ENCODE measurements at places on chromosomes 7 and 10.

DNA sequence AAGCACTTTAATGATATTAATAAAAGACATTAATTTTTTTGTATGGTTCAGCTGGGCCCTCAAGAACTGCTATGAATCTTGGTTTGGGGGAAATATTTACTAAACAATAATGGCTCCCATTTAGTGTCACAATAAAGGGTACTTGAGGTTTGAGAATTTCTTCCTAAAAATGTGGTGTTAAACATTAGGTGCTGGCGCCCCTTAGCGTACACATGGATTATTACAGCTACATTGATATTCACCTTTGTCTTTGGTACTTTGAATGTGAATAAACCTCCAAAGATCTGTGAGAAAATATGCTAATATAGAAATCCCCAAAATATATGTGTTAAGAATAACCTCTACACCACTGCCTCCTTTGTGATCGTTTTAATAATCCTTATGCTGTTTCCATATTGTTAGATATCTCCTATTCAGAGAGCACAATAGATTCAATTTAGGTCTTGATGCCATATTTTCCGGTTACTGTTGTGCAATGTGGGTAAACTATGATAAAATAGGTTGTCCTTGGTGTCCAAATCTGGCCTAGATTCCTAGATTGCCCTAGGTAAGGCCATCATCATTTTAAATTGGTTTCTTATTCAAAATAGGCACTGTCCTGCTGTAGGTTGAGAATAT is 161.8 kb upstream of the CACNA2D1 start:
- DNase-seq: no peak

GRCh38 chr7:74228951-74229900 is 19.4 kb downstream of the LAT2 start:
- no peak for DNase-seq

DNA sequence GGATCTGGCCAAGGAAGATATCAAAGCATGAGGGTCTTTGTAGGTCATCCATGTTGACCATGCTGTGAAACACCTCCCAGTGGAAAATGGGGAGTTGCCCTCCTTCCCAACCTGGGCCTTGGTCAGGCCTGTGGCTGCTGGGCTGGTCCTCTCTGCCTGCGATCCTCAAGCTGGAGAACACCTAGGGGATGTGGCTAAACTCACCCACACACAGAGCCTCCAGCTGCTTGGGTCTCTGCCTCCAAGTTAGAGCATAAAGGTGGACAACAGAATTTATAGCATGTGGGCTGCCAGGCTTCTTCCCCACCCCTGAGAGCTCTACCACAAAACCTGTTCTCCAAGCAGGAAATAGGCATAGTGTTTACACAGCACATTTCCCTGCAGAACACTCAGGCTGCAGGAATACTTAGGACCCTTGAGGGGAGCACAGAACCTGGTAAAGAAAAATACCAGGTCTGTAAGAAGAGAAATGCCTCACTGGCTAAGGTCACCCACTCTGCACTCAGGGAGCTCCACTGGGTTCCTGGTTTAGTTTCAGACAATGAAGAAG is at the start of gene SFTPA2:
SFTPA2 (minus strand) TSS at position 248 of the 550 bp plus-strand sequence. CDS start 924 bp downstream, outside the sequence.
- no peak for DNase-seq

GRCh38 chr7:82803411-82803810 is 359.3 kb downstream of the PCLO start:
- DNase-seq: no peak

DNA sequence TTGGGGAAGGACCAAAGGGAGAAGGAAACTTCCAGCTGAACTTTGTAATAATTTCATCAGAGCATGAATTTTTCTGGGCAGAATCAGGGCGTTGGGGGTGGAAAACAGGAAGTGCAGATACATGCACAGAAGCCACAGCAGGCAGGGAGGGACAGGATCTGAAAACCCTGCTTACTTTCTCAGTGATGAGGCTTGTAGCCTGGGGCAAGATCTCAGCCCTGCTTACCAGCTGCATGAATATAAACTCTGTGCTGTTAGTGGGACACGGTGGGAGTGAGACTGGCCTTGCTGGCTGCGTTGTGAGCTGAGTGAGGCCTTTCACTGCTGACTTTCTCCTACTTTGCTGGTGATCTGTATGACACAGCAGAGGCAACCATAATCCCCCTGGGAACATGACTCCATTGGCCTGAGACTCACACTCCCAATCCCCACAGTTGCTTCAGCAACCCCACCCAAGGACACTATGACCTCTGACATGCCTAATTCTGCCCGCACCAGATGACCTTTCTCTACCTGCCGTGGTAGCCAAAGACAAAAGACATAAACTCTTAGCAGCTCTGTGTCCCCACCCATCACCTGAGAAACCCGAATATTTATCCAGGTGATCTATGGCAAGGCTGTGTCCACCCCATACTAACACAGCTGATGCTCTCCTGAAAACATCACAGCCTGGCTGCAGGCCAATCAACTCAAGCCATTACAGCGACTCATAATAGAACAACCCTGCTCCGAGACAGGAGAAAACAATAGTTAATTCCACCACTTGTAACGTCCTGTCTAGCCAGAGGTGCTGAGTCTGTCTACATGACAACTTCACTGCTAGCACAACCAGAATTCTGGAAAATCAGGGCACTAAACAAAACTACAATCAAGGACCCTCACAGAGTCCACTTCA is 190.7 kb upstream of the CHRM2 start:
- no peak for DNase-seq
